ENCODE measurements at places on chromosomes 1 and 21. TPM values are rescaled to one million over a fixed set of nuclear protein-coding genes. Genes with fewer than 3 reads are reported as not detected.

DNA sequence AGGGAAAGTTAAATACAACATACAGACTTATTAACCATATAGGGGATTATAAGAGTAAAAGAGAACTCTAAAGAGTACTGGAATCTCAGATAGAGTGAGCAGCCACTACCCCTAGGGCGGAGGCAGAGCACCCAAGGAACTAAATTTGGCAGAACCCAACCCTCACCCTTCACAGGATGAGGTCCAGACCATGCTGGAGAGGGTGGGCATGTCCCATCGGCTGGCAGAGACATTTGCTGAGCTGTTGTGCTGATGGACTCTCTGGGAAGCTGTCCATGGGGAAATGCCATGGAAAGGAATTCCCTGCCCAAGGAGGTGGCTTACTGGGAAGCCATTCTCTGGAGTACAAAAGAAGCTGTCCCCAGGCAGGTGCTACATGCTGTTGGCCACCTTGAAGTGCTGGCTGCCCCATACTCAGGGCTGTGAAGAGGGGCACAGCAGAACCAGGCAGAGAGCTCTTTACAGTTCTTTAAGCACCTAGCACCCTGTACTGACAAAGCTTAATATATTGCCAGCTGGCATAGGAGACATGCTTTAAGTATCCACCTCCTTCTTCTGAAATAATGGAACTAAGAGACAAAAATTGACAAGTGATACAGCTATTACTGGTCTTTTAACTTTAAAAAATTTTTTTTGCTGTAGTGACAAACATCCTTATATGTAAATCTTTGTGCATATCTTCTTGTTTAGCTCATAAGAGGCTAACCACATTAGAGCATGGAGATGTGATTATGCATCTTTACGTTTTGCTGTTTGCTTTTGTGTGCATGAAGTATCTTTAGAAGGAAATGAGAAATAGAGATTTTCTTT lies 29.6 kb downstream of the TSNAX start:
- DNase-seq: no peak

DNA sequence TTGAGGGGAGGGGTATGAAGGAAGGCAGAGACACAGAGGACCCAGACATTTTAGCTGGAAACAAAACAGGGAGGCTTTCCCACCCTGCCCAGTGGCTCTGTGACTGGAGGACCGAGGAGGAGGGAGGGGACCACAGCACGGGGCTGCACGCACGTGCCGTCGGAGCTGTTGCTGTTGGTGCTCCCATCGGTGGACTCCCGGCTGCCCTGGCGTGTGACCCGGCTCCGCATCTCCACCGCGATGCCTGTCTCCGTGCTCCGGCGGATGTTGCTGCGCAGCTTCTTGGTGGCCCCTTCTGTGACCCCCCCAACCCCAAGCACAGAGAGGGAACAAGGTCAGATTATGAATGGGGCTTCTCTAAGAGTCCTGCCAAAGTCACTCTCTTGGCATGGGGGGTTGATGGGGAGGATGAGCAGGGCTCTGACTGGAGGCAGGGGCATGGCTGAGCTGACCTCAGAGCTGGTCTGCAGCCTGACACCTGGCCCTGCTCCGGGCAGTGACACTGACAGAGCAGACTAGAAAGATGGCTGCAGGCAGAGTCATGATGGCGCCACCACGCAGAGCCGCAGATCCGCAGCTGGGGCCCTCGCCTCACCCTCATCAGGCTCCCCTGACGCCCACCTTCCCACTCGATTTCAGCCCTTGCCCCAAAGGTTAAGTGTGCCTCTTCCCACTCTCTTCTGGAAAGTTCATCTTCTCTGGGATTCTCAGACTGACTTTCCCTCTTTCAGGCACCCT lies 29.6 kb downstream of the RIMS3 start:
- no peak for DNase-seq

DNA sequence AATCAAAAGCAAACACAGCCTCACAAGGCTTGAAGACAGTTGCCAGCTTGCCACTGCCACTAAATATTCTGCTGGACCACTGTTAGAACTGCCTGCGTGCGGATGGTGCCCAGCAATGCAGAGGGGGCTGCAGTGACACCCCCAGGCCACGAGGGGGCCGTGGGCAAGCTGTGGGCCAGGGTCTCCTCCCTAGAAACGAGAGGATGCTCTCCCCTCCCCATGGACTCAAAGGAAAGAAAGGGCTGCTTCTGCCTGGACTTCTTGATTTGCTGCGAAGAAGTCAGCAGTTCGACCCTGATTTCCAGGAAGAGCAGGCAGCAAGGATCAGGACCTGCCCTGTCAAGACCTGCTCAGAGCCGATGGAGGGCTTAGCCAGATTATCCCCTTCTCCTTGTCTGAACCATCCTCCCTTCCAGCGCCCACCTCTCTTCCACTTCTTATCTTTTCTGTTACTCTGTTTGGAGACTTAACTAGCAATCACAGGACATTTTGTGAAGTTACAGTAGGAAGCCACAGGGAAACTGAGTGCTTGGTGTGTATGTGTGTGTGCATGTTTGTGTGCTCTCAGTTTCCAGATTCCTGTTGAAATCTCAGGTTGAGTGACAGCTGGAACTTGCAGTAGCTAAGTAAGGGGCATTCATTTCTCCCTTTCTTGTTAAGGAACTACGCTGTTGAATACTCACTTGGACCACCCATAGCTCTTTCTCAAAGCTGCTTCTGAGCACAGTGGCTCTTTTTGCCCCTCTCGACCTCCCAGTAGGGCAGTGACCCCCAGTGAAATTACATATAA lies 2.7 kb downstream of the MAN1C1 start:
- peak; percentile 55 for DNase-seq

GRCh38 chr1:192979542-192979941 lies 79.6 kb downstream of the UCHL5 start:
- no peak for DNase-seq

- DNase-seq: peak; percentile 67
Measured at GRCh38 chr1:156726549-156727226, 1.6 kb upstream of the METTL25B start.

- DNase-seq: peak; percentile 76
Measured at GRCh38 chr1:23619299-23620188, 60.2 kb upstream of the ID3 start.

- DNase-seq: no peak
Measured at GRCh38 chr1:35844826-35845225, 37.0 kb downstream of the AGO4 start.

- no peak for DNase-seq
Measured at GRCh38 chr1:235607284-235607683, 42.3 kb downstream of the GNG4 start.

- DNase-seq: no peak
Measured at GRCh38 chr1:11157394-11157793, 31.8 kb upstream of the ANGPTL7 start.

- no peak for DNase-seq
Measured at GRCh38 chr1:173478094-173478674, 1.0 kb downstream of the PRDX6 start.

DNA sequence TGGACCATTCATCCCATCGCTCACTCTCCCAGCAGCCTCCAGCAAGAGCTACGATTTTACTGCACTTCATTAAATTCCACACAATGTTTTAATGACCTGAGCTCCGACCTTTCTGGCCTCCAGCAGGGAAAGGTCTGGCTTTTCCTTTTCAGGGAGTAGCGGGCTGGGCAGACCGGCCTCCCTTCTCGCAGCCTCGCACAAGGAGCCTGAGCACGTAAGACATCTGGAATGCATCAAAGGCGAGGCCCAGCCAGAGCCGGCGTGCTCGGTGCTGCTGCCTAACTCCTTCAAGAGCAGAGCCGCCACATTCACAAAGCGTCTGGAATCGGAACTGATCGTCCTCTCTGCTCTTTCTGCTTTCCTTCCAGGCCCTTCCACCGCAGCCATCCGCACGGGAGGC lies 32.5 kb upstream of the FHAD1 start:
- no peak for DNase-seq

- DNase-seq: no peak
Measured at GRCh38 chr1:170682169-170682568, 18.2 kb downstream of the PRRX1 start.

The TMCO4 gene
- 16.9 TPM for total RNA-seq

The GBP6 gene
- 0.38 TPM for total RNA-seq

The CRYAA gene
- total RNA-seq: not detected

The KRTAP21-2 gene
- total RNA-seq: not detected

The OR2T29 gene
- not detected for total RNA-seq

The MEX3A gene
- total RNA-seq: not detected
